ENCODE measurements at places on chromosomes 11 and 22.

- no peak for DNase-seq
These were observed 1.5 kb upstream of the MMP20 start for GRCh38 chr11:102626676-102627075.

- no peak for DNase-seq
These were observed 9.2 kb downstream of the LIN7C start for GRCh38 chr11:27497284-27497866.

GRCh38 chr11:84685976-84686375, 941.2 kb downstream of the DLG2 start:
- DNase-seq: no peak

DNA sequence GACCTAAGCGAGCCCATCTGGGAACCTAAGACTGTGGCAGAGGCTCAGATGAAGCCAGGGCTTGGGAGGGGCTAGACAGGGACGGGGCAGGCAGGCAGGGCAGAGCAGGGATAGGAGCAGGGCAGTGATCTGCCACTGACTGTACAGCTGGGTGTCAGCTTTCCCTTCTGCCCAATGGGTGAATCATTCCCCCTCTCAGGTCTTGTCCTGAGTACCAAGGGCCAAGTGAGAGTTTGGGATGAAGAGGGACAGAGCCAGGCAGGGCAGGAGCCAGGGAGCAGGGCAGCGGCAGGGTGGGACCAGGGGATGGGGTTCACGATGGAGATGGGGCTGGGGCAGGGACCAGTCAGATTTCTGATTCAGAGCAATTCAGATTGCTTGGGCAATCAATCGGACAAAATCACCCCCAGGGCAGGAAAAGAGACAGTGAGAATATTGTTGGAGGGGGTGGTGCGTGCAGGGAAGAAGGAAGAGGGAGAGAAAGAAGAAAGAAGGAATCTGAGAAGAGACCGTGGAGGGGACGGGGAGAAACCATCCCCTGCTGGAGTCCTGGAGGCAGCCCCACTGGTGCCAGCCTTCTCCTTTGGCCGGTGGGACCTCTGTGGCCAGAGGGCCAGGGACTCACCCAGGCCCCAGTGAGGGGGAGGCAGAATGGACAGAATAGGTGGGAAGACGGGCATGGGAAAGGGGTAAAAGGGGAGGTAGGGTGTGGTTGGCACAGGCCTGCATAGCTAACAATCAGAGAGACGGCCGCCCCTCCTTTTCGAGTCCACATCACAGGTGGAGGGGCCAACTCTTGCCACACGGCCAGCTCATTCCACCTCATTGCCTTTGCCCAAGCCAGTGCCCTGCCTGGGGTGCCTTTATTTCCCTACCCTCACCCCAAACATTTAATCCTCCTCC, 47.2 kb downstream of the CYTH4 start:
- no peak for DNase-seq

GRCh38 chr11:60498853-60499252, 6.3 kb downstream of the MS4A12 start:
- no peak for DNase-seq

DNA sequence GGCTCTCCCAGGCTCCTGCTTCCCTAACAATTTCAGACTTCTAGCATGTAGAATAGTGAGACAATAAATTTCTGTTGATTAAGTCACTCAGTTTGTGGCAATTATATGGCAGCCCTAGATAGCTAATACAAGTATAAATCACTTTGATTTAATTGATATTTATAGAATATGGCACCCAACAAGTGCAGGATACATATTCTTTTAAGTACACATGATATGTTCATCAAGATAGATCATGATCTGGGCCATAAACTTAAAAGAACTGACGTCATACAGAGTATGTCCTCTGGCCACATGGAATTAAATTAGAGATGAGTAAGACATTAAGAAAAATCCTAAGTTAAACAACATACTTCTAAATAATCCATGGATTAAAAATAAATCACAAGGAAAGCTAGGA, 67.5 kb upstream of the AMOTL1 start:
- DNase-seq: no peak

- DNase-seq: no peak
These were observed 161.8 kb downstream of the SPON1 start for GRCh38 chr11:14124350-14124749.

Data from omental fat pad (tissue), 4 donors.